ENCODE measurements at places on chromosomes 4 and X.
A peak's percentile ranks its signal among the peaks of the same experiment; 100 is the strongest.

DNA sequence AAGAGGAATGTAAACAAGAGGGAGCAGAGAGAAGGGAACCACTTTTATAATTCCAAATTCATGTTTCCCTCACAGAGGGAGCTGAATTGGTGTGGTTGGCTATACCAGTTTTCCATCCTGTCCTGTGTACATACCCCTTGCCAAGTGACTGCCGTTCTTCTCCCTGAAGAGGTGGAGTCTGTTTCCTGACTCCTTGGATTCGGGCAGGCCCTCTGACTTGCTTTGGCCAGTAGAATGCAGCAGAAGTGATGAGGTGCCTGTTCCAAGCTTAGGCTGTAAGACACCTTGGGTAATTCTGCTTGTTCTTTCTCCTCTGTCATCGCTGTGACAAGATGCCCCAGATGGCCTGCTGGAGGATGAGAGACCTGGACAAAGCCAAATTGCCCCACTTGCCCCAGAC, 124.7 kb downstream of the UCHL1 start:
- no peak for DNase-seq

DNA sequence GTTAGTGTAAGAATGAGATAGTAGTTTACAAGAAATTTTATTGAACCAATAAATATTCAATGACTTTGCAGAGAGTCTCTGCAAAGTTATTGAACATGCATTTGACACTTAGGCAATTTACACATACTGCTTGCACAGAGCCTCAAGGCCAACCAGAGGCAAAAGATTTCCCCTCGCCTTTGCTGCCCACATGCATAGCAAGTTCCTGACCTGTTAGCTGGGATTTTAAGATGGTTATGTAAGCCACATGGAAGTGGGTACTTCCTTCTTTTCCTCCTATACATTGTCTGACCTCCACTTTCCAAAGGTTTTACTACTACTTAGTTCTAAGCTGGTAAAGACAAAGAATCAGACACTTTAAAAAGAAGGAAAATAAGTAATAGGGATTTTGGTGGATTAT, 430.1 kb upstream of the FRG1 start:
- no peak for DNase-seq

GRCh38 chr4:14176613-14177012, 549.1 kb upstream of the BOD1L1 start:
- no peak for DNase-seq

DNA sequence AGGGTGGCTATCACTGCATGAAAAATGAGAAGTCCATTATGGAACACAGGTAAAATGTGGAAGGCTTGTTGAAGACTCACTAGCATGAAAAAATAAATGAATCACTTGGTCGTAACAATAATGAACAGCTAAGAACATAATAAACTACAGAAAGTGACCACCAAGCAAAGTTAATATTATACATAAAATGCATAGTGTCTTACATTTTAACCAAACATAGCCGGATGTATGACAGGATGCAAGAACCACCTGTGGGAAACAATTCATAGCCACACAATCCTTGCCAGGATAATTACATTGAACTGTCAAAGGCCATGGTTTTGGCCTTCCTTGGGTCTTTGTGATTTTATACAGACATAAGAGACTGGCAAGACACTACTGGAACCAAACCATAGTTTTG, 81.9 kb upstream of the ATXN3L start:
- DNase-seq, result no peak

DNA sequence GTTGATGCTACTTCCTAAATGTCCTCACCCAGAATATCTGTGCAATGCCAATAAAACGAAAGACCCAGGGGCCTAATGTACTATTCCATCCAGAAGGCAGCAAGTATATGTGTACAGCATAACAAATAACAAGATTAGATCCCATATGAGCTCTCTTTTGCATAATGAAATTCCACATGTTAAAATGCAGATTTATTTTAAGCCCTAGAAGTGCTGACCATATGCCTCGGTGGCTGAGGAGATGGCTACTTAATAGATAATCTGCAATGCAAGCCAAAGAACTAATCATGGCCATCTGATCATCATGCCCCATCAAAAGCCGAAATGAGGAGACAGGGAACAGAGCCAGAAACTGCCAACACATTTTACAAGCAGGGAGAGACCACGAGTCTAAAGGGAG, 293.5 kb downstream of the KCNIP4 start:
- DNase-seq, result no peak

- no peak for DNase-seq
Measured at GRCh38 chr4:63906660-63907183, 502.5 kb downstream of the TECRL start.

GRCh38 chr4:120055162-120055561, 11.5 kb downstream of the MAD2L1 start:
- no peak for DNase-seq

DNA sequence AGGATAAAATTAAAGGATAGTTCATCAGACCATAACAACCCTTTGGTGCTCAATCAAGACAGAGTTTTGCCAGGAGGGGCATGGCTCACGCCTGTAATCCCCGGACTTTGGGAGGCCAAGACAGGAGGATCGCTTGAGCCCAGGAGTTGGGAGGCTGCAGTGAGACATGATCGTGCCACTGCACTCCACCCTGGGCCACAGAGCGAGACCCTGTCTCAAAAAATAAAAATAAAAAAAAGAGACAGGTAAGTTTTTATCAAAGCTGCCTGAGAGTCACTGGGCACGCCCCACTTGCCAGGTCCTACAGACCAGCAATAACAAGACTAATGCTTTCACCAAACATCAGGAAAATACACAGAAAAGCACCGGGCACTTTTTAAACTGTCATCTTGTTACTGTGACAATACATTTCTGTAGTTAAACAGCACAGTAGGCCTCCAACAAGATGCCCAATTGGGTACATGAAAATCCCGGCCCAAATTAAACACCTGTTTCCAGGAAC, 765 bp downstream of the CFAP97 start:
- DNase-seq, result no peak

DNA sequence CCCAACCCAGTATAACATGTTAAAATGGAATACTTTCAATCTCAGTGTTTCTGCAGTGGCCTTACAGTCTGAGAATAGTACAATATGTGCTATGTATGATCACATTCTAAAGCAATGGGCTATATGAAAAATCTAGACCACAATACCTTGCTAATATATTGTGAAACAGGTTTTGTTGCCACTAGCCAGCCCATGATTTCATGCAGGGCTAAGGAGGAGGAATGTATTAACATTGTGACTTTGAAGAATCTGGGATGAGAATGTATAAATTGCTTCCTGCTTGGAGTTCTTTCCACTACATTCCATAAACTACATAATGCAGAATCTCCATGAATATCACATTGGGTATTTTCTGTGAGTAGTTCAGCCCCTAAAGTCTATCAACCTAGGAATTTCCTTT, 935.4 kb upstream of the GRIA3 start:
- no peak for DNase-seq

DNA sequence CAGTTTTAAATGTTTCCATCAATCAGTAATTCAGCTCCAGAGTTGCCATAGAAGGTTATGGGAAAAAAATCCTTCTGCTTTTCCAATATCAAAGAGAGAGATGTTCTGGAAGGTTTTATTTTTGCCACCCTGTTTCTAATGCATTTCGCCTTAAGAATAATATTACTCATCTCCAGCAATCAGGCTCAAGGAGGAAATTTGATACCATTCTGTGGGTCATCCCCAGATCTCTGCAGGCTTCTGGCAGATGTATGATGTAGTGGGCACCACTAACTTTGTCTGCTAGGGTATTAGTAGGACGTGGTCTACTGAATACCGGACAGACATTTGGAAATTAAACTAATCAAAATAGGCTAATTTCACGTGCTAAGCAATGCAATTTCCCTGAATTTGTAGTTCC, 645.4 kb upstream of the TENM3 start:
- no peak for DNase-seq

GRCh38 chr4:101288365-101289145, 58.8 kb downstream of the PPP3CA start:
- no peak for DNase-seq

DNA sequence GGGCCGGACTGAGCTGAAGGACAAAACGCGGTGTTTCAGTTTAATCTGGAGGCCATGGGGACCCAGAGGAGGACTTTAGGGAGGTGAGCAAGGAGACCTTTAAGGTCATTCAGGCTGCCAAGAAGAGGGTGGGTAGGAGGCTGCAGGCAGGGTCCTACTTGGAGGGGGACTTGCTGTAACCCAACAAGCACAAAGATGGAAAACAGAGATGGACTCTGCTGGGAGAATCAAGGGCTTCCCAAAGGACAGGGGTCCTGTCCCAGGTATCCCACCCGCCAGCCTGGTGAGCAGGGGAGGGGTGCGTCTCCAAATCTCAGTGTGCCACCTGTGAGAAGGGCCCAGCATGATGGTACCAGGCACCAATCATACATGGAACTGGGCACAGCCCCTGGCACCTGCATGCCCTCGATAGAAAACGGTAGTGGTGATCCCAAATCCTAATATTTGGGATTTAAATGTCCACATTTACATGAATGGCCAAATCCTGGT, 3.9 kb upstream of the HAUS3 start:
- no peak for DNase-seq

- DNase-seq, result no peak
Measured at GRCh38 chr4:24126776-24127175, 236.9 kb upstream of the PPARGC1A start.

DNA sequence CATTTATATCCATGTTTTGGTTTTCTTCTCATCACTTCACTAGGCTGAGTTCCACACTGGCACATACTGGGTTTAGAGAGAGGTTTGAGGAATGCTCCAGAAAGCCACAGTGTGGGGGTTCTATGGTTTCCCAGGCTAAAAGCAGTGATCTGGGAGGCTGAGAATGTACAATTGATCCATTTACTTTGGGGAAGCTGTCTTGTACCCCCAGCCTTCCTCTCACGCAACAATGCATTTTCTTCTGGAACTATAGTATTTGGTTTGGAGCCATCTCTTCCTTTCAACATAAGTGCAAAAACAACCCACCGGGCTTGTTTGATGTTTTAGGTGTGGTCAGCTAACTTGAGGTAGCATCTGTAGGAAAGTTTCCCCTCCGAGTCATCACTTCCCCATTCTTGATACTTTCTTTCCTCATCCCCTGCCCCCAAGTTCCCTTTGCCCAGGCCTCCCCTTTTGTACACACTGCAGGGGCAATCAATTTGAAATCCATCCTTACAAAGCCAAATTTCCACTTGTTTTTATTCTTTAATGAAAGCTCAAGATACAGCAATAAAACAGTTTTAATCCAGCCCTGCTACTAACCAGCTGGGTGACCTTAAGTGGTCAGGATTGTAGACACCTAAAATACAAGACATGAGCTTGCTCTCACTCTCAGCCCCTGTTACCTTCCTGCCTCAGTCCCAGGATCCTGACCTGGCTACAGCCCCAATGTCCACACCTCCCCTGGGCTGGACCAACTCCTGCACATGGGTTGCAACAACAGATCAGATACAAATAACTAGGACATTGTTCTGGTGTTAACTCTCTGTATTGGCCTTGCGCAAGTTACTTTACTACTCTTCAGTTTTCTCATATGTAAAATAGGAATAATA, 109.2 kb downstream of the FHDC1 start:
- no peak for DNase-seq

GRCh38 chrX:37314531-37314930, 34.6 kb upstream of the PRRG1 start:
- no peak for DNase-seq

DNA sequence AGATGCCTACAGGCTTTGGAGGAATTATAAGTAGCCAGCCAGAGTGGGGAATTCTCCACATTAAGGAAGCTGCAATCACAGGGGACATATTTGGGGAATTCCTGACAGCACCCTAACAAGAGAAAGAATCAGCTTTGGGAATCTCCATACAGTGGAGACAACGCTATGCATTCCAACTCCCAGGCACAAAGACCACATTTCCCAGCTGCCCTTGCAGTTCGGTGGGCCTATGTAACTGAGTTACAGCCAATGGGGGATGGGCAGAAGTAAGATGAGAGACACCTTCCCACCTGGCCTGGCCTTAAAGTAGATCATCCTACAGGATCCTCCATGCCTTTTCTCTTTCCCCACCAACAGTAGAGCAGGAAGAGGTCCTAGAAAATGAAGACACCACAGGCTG, 43.4 kb upstream of the CCKAR start:
- no peak for DNase-seq

DNA sequence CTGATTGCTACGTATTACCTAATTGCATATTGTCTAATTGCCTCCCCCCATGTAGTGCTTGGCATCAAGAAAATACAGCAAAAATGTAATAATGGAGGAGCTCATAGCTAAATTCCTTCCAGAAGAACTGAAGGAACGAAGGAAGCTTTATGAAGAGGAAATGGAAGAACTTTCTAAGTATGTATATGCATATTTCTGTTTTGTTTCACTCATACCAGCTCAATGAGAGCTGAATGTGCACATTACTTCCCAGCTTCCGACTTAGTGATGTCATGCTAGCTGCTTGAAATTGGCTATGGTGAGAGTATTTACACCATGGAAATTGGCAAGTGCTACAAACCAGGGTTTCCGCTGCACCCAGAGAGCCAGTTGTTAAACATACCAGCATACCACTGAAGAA, 34.7 kb downstream of the LONRF3 start:
- DNase-seq, result no peak

DNA sequence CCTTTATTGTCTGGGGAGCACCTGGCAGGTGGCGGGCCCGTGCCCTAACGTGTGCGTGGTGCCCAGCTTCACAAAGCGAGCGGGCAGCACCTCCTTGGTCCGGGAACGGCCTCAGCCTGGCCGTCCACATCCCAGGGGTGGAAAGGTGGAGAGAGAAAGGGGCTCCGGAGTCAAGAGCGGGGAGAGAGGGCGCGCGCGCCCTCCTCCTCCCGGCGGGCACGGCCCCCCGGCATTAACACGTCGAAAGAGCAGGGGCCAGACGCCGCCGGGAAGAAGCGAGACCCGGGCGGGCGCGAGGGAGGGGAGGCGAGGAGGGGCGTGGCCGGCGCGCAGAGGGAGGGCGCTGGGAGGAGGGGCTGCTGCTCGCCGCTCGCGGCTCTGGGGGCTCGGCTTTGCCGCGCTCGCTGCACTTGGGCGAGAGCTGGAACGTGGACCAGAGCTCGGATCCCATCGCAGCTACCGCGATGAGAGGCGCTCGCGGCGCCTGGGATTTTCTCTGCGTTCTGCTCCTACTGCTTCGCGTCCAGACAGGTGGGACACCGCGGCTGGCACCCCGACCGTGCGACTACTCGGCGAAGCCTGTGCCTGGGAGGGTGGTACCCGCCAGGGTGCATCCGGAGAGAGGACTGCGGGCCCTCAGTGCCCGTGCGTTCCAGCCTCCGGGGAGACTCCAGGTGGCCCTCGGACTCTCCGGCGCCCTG, at the start of gene KIT:
Gene KIT, plus strand, starts transcription at position 407 of the 701 bp plus-strand sequence. Its CDS starts 58 bp downstream, at position 465.
- DNase-seq, result peak; percentile 56

GRCh38 chr4:5755679-5756078, 44.7 kb downstream of the EVC start:
- no peak for DNase-seq

GRCh38 chr4:22434895-22435294, 81.0 kb downstream of the ADGRA3 start:
- DNase-seq, result peak; percentile 39

- DNase-seq, result no peak
Measured at GRCh38 chr4:20126906-20127305, 124.8 kb upstream of the SLIT2 start.

- DNase-seq, result no peak
Measured at GRCh38 chrX:152528193-152528592, 77.1 kb upstream of the GABRA3 start.

GRCh38 chr4:167873496-167873895, 218.8 kb upstream of the ANXA10 start:
- no peak for DNase-seq
